Breast epithelium (tissue), 4 donors: ENCODE measurements at places on chromosomes 4 and X. TPM values are rescaled to one million over a fixed set of nuclear protein-coding genes. Genes with fewer than 3 reads are reported as not detected.

Gene HTR2C
- total RNA-seq = not detected

Gene NLGN3
- under 0.01 TPM for total RNA-seq

Gene NSG1
- total RNA-seq = 6.2 TPM

Gene DIPK2B
- 65.5 TPM for total RNA-seq

Gene COL25A1
- 11.0 TPM for total RNA-seq

Gene BTC
- 5.0 TPM for total RNA-seq

Gene TLR6
- total RNA-seq = 5.3 TPM

Gene ADGRG4
- under 0.01 TPM for total RNA-seq
